Cerebellum (tissue), 4 donors: ENCODE measurements at places on chromosomes 4 and X. TPM values are rescaled to one million over a fixed set of nuclear protein-coding genes. Genes with fewer than 3 reads are reported as not detected.

DNA sequence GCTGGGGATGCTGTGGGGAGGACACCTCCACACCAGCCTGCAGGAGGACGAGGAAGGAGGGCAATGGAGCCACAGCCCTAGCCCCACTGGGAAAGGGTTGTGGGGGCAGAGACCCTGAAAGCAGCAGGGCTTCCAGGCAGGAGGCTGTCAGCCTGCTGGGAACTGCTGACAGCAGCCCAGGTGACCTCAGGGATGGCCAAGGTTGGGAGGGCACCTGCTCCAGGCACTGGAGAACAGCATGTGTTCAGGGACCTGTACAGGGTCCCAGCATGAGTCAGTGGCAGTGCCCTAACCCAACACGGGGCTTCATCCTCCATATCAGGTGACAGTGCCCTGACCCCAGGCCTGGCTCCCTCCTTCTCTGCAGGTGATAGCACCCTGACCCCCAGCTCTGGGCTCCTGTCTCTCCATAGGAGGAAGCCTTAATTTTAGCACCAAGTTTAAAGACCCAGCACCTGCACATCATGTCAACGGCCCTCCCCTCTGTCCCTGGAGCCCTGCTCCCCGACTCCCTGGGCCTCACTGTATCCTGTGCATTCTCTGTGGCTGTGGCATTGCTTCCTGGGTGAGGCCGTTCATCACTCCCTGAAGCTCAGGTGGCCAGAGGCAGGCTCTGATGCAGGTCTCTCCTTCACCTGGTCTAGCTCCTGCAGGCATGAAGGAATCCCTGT, 66.3 kb downstream of the CRMP1 start:
- DNase-seq, result no peak

CTAG2 gene
- total RNA-seq, result not detected

GRCh38 chrX:44011506-44011905, 38.3 kb upstream of the NDP start:
- DNase-seq, result no peak

SLC30A9 gene
- 74.1 TPM for total RNA-seq
